ENCODE measurements at places on chromosomes 3 and 15. TPM values are rescaled to one million over a fixed set of nuclear protein-coding genes. Genes with fewer than 3 reads are reported as not detected.

- no peak for DNase-seq
Measured at GRCh38 chr15:90058775-90059174, 43.5 kb downstream of the IDH2 start.

GRCh38 chr3:12663401-12663935 is 449 bp downstream of the RAF1 start:
- DNase-seq, result peak; percentile 35

- no peak for DNase-seq
Measured at GRCh38 chr3:67578416-67578815, 76.0 kb downstream of the SUCLG2 start.

- no peak for DNase-seq
Measured at GRCh38 chr15:77505556-77505955, 84.9 kb downstream of the HMG20A start.

GRCh38 chr3:69353503-69353902 is 32.4 kb downstream of the FRMD4B start:
- DNase-seq, result no peak

GRCh38 chr15:58440922-58441321 is 9.1 kb downstream of the LIPC start:
- DNase-seq, result no peak

GRCh38 chr15:73015493-73015892 is 36.8 kb upstream of the NEO1 start:
- no peak for DNase-seq

DNA sequence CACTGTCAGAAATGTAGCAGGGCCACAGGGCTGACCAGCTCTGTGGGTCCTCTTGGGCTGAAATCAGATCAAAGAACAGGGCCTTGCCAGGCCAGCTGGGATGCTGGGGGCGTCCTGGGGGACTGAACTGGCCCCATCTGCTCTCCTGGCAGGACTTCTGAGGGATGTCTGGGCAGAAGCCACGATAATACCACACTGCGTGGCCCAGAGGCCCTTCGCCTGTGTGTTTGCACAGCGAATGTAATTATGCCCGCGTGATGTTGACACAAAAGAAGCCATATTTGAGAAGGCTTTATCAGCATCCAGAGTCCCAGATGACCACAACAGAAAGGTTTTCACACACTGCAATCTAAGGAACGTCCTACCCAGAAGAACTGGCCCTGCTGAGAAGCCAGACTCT is 174.0 kb downstream of the RAB11A start:
- DNase-seq, result no peak

DNA sequence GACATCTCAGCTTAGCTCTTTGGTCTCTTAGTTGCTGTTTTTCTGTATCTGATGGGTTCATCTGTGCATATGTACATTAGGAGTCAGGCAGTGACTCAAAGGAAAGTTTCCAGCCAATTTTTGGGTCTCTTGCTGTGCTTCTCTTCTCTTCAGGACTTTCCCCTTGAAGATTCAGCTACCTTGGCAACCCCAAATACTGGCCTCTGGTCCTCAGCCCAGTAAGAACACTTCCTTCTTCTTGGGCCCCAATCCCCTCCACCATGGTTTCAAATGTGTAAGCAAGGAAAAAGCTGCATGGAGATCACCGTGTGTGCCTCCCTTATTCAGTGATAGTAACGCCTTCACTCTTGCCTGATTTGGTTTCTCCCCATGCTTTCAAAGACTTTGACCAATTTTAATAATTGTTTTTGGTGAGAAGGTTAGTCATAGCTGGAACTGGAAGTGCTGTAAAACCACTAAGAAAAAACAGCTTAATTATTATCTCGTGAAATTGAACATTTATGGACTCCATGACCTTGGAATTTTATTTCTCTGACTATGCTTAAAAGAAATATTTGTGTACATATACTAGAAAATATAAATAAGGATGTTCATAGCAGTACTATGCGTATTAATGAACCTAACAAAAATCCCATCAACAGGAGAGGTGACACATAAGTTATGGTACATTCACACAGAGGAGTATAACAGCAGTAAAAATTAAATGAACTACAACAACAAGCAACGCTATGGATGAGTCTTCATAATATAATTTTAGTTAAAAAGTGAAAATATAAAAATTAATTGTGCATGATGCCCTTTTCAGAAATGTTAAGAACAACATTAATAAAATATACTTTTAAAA is 125.3 kb upstream of the BCL6 start:
- no peak for DNase-seq

GRCh38 chr3:161035711-161036110 is 69.4 kb downstream of the B3GALNT1 start:
- no peak for DNase-seq

DNA sequence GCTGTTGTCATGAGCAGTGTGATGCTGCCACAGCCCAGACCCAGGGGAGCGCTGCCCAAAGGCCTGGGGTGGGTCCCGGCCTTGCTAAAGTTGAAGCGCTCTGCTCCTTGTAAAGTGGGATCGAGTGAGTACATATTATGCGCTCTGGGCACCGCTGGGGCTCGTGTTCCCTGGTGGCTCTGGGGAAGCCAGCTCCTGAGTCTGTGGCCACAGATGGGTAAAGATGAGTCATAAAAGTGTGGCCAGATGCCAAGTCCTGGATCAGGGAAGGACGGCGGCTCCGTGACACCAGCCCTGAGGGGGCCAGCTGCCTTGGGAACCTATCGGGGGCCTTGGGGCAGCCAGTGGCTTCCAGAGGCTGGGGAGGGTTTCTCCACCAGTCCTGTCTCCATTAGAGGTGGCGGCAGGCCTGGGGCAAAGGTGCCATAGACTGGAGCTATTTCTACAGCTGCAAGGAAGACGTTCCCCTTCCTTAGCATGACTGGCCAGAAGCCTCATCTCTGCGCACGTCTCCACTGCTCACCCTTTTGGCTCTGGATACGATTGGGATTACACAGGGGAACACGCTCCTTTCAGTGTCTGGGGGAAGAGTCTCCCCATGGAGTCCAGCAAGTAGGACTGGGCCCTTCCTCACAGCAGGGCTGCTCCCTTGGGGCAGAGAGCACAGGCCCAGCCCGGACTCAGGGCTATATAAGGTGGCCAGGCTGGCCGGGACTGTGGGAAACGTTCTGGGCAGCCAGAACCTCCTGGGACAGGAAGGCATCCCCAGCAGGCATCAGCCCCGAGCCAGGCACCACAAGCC is 1.2 kb upstream of the ITIH4 start:
- DNase-seq, result no peak

- no peak for DNase-seq
Measured at GRCh38 chr3:60760145-60760544, 491.1 kb downstream of the FHIT start.

DNA sequence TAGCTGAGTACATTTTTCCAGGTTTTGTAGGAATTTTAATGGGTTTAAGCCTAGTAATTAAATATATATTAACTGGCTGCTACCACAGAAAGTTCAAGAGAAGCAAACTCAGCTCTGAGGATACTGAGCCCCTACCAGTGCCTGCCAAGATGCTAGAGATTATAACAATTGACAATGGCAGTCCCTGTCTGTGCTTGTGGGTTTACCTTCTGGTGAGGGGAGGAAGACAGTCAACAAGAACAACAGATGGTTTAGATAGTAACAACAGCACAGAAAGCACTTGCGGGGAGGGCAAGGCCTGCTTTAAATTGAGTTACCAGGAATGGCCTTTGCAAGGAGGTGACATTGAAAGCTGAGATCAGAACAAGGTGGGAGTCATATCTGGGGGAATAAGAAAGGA is 56.6 kb upstream of the ARHGEF3 start:
- DNase-seq, result no peak

- no peak for DNase-seq
Measured at GRCh38 chr3:16478516-16478915, 35.0 kb downstream of the RFTN1 start.

DNA sequence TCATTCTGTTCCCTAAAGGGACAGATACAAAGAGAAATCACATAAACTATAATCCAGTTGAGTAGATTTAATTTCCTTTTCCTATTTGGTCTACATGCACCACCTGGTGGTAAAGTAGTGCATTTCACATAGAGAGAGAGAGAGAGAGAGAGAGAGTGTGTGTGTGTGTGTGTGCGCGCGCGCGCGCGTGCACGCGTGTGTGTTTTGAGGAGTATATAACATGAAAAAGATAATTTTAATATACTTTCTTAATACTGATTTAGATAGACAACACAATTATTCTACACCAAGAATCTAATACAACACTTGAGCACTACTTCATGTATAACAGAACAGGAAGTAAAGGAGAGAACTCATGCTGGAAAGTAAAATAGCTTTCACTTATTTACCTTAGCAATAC is 1.1 kb upstream of the FGF7 start:
- no peak for DNase-seq

EIF3J gene
- total RNA-seq, result 75.8 TPM

ALDH1A3 gene
- 0.41 TPM for total RNA-seq

TAGLN3 gene
- 9.0 TPM for total RNA-seq

All from progenitor cell of endocrine pancreas (in vitro differentiated cells).